ENCODE measurements at places on chromosomes 16 and 17. TPM values are rescaled to one million over a fixed set of nuclear protein-coding genes. Genes with fewer than 3 reads are reported as not detected.

GRCh38 chr17:62085511-62086408 lies 20.7 kb upstream of the MED13 start:
- no peak for DNase-seq

GRCh38 chr16:53745086-53745485 lies 41.1 kb downstream of the FTO start:
- no peak for DNase-seq

TBC1D3K gene
- not detected for total RNA-seq

- DNase-seq = no peak
These were observed 27.7 kb downstream of the DHRS7C start for GRCh38 chr17:9763643-9764042.

DNA sequence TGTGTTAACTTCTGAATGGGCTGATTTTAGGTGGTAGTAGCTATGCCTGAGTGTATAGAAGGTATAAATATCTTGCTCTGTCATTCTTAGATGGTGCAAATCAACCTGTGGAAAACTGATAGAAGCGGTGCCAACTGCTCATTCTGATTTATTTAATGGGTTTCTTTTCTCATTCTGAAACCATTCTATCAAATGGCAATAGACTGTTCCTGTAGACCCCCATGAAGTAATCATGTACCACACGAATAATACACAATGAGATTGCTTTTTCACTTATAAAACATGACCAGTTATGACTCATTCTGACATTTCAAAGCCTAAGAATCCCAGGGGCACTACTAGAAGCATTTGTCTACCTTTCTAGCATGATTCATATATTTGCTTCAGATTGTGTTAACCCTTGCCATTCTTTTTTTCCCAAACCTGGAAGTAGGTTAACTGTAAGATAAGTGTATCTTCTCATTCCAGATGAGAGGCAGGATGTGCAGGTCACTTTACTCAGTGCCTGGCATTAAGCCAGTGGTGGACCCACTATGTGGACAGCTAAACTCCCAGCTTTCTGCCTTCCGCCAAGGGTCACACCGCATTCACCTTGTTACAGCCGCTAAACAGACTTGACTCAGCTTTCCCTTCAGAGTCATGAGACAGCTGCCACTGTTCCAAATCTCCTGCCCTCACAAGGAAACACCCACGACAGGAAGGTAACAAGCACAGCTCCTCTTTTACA lies 16.4 kb upstream of the SLC16A11 start:
- DNase-seq = no peak

KRTAP4-7 gene
- total RNA-seq = not detected

GRCh38 chr16:20851601-20852000 lies 45.3 kb downstream of the REXO5 start:
- no peak for DNase-seq

DNA sequence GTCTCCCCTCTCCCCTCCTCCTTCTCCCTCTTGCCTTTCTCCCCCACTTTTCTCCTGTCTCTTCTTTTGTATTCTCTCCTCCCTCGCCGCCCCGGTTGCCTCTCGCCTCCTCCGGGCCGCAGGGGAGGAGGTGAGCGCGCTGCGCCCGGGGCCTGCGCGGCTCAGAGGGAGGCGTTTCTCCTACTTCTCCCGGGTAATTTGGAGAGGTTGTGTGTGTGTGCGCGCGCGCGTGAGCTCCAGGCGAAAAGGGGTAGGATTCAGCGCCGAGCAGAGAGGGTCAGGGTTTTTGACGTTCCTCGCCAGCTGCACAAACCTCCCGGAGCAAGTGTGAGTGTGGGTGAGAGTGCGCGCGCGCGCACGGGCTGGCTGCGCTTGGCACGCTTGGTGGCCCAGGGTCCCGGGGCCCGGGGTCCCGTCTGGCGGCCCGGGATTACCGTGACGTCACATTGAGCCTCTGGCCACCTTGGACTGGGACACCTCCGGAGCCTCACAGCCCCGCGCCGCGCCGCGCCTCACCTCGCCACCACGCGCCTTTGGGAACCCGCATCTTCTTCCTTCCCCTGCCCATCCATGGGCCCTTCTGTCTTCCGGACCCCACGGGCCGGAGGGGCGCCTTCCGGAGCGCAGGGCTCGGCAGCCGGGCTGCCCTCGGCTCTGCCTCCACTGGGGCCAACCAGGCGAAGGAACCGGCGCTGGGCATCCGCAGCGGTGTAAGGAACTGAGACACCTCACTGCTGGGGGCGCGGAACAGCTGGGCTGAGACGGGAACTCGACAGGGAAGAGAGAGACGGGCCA lies 479 bp downstream of the IRX6 start:
- peak; percentile 56 for DNase-seq

CDRT15L2 gene
- total RNA-seq = not detected

RCVRN gene
- total RNA-seq = not detected

DNA sequence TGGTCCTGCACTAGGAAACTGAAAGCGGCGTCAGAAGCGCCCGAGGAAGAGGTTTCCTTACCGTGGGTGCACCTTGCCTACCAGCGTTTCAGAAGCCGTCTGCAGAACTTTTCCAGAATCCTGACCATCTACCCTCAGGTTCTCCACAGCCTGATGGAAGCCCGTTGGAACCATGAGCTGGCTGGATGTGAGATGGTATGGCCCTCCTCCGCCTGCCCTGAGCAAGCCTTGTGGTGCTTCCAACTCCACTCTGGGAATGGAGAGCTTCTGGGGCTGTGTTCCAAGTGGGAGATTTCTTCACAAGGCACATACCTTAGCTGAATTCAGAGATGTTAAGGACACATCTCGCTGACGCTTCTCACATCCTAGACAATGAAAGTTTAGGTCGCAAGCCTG lies 51.8 kb upstream of the ENDOV start:
- DNase-seq = no peak

SALL1 gene
- 70.7 TPM for total RNA-seq

DNA sequence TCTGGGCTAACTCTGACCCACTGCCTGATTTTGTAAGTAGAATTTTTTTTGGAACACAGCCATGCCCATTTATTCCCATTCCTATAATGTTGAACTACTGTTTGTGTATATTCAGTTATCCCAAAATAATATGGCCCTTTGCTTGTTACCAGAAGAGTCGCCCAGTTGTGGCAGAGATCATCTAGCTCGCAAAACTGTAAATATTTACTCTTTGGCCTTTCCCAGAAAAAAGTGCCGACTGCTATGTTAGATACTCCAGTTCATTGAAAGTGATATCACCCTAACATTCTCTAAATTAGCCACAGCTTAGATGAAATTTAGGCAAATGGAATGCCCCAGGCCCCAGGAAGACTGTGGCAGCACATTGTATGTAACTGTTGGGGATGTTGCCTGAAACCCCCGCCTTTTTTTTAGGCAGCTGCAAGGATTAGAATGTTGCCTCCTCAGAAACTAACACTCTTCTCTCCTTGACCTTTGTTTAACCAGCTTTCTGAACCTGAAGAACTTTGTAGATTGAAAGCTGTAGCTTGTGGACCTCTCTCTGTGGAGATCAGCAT lies 19.1 kb downstream of the WWOX start:
- DNase-seq = no peak

CEMP1 gene
- total RNA-seq = not detected

DNA sequence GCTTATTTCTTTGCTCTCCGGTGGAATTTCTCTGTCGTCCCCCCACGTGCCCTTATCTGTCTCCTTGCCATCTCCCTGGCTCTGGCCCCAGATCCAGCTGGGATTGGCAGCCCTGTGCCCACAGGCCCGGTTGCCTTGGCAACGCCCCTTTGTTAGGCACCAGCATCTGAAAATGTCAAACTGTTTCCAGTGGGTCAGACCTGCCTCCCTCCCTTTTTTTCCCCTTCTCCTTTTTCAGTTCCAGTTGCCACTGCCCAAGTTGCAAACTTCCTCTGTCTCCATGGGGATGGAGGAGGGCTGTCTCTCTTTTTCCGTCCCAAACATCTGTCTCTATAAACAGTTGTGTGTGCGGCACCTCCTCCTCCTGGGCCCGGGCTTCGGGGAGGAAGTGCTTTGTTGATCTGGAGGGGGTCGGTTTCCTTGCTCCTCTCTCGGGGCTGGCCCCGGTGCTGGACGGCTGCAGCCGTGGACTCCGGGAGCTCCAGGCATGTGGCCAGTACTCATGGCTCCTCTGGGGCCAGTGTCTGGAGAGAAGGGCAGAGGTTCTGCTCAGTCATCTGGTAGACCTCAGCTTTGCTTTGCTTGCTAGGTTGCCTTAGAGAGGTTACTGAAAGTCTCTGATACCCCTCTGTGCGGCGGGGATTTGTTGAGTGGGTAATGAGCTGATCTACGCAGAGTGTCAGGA lies 35.3 kb downstream of the SOCS3 start:
- DNase-seq = peak; percentile 62
